ENCODE measurements at places on chromosomes 6 and 20.

GRCh38 chr20:49945701-49946477, 9.7 kb downstream of the RNF114 start:
- DNase-seq, result no peak

DNA sequence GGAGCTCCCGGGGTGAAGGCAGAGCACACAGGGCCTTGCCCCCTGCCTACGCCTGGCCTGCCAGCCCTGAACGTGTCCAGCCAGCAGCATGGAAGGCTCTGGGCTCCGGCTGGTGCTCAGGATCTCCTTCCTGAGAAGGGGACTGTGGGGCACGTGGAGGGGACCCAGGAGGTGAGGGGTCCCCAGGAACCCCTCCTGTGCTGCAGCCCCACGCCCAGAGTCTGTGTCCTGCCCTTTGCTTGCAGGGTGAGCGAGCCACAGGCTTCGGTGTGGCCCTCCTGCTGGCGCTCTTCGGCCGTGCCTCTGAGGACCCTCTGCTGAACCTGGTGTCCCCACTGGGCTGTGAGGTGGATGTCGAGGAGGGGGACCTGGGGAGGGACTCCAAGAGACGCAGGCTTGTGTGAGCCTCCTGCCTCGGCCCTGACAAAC, 22.3 kb downstream of the NPEPL1 start:
- DNase-seq, result no peak

DNA sequence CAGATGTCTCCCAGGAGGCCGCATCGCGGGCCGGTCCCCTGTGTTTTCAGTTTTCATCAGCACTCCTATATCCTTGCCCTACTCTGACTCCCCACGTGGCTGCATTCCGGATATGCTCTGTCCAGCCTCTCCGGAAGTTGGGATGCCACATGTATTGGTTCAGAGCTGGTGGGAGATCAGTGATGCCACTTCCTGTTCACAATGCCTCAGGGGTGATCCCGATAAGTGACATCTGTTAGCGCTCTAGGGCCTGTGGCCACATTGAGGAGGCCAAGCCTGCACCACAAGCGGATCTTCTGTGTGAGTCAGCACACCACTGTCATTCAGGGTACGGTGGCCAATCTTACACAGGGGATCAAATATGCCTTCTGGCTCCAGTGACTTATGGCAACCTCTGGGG, 57.8 kb downstream of the PPP1R3G start:
- DNase-seq, result no peak

- DNase-seq, result no peak
These were observed 411.1 kb downstream of the BCKDHB start for GRCh38 chr6:80517525-80517924.

DNA sequence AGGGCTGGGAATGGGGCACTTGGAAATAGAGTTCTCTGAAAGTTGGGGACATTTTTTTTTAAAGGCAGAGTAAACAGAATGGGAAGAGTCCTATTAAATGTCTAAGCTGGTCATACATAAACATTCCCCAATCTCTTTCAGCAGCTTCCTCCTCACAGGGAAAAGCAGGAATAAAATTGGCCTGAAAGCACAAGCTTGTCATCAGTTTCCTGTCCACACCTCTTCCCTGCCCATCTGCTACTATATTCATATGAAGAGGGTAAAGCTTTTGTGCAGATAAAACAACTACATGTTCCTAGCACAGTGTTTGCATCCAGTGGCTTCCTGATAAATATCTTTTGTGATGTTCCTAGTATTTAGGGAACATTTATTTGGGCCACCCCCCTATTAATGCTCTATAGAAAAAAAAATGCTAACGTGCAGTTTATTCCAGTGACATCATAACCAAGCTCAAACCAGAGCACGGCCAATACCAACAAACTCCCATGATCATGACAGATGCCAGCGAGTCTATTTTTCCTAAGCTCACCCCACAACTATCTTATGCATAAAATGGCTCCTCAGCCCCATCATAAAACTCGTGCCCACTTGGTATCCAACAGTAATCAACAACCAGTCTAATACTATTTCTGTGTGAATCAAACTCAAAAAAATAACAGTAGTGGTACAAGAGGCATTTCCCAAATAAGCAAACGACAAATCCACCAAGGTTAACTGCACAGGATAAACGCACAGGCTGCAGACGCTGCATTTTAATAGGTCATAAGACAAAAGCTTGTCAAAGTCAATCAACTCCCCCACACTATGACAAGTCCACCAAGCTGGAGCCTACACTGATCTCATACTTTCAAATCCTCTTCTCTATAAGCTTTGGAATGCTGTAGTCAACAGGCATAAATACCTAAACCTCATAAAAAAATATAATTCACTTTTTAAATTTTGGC, 95.3 kb downstream of the EPB41L2 start:
- no peak for DNase-seq

GRCh38 chr20:17825960-17826843, 126.4 kb downstream of the BANF2 start:
- DNase-seq, result no peak

- no peak for DNase-seq
These were observed 227.7 kb downstream of the SLC35F1 start for GRCh38 chr6:118134736-118135135.

DNA sequence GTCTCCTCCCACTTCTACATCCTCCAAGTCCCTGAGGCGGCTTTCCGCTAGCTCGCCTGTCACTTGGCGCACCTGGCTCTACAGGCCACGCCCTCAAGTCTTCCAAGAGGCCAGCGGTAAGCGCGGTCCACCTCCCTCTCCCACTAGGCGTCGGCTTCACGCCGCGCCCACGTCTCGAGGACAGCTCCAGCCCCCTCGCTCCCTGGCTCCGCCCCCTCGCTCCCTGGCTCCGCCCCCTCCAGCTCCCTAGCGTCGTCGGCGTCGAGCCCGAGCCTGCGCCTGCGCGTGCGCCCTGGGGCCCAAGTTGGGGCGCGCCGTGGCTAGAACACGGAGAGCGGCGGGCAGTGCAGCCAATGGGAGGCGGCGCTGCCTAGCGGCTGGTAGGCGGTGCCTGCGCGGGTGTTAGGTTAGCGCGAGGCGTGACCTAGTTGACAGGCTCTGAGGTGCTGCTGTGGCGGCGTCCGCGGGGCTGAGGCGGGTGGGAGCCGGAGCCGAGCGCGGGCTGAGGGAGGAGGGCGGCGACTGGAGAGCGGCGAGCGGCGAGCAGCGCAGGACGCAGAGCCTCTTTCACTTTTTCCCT, at the start of gene MACROD2:
Gene MACROD2 (plus strand): TSS at position 431 of the 580 bp plus-strand sequence.
- DNase-seq, result peak; percentile 78

DNA sequence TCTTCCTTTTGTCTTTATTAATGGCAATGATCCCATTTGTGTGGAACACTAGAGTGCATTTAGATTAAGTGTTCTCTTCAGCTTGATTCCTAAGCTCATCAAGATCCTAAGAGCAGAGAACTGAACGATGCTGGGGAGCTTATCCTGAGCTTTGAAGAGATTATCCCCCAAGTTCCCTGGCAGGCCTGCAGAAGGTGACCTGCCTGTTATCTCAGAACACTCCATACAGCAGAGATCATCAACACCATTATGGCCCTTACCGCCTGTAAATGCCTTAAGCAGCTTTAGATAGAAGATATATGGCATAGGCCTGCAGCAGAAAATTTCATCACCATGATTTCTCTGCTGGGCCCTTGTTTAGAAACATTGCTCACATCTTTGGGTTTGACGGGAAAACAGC, 779.9 kb upstream of the MAP3K7 start:
- no peak for DNase-seq

GRCh38 chr6:10518557-10519407, 2.4 kb upstream of the GCNT2 start:
- no peak for DNase-seq

DNA sequence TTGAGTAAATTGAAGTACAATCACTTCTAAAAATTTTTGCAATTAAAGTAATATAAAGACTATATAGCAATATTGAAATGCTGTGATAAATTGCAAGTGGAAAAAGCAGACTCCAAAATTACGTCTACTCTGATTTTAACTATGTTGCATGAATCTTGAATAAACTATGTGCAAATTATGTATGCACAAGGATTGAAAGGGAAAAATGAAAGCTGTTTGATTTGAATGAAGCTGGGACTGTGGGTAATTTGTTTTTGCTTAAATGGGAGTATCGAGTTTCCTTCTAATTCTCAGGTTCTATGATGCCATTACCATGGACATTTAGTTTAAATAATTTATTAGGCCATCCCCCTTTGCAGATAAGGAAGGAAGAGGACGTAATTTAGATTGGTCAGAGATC, 198.7 kb upstream of the MYLIP start:
- DNase-seq, result no peak

DNA sequence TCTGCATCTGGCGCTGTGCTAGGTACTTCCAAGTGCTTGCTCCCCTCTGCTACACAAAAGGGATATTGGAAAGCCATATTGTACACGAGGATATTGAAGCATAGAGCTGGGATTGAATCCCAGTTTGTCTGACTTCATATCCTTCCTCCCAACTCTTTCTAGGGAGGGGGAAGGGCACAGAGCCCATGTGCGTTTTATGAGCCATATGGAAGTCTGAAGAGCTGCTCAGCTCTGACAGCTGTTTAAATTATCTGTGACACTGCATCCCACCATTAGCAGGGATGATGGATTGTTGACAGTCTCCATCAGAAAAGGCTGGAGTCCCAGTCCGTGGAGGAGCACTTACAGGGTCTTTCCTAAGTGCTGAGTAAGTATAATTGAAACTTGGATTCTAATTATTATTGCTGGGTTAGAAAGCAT, 18.4 kb downstream of the TIAM2 start:
- no peak for DNase-seq

DNA sequence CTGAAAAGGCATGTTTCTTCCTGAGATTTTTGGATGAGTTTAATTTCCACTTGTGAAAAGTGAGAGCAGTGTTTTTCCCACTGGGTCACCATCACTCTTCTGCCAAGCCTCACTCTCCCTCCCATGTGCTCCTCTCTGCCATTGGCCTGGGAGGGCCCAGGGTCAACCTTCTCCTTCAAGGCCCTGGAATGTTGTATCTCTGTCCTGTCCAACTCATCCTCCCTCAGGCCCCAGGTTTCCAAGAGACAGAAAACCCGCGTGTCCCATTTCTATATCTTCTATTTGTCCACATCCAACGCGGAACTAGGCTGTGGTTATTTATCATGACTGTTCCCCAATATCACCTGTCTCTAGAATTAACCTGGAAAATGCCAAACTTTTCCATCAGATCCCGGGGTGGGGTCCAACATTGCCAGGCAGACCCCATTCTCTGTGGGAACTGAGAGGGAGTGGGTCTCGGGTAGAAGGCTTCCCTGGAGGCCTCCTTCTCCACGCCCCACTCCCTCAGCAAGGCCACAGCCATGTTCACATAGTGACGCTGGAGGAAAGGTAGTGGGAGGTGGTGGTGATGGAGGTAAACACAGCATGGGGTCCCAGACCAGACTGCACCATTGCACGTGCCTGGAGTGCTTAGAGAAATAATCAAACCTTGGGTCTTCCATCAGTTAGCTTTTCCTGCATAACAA, 173.5 kb downstream of the SCP2D1 start:
- no peak for DNase-seq

DNA sequence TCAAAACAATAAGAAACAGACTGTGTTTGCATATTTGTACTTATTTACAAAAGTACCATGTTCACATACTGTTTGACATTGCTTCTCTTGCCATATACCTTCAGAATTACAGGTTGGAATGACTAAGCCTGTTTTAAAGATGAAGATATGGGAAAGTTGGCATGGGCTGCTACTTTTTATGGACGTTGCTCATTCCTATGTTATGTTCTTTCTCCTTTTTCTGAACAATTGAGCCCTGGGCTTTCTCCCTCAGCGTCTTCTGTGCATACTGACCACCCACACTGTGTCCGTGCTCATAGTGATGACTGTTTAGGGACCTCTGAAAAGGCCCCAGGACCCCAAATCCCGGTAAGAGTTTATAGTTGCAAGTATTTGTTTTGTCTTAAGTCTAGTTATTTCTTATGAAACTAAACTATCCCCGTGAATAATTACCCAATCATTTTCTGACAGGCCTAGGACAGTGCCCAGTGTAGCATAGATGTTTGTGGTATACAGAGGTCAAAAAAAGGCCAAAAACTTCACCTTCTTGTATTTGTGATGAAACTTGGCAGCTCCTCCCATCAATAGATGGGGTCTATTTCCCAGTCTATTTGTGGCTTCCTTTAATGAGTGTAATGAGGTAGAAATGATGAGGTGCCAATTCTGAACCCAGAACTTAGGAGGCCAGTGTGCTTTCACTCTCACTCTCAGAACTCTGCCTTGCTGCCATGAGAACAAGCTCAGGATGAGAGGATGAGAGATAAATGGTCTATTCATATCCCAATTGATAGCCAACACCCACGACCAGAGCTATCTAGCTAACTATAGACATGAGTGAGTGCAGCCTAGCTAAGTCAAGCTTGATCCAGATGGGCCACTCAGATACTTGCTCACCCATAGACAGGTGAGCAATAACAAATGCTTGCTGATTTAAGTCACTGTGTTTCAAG, 40.9 kb downstream of the GSTA4 start:
- DNase-seq, result no peak
